ENCODE measurements at places on chromosomes 13 and 19.

DNA sequence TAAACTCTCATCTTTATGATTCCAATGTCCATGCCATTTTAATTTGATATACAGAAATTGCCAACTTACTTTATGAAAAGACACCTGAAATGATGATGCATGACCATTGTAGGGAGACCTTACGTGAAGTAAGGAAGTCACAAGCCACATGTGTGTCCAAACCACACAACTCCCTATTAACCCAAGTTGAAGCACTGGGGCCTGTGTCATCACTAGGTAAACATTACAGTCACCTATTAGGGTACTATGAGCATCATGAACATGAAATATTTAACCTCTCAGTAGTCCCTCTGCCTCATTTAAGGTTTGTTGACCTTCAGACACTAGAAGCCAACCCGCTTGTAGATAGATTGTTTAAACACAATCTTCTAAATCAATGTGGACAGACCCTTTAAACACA lies 576.9 kb downstream of the IRS2 start:
- peak; percentile 71 for DNase-seq

DNA sequence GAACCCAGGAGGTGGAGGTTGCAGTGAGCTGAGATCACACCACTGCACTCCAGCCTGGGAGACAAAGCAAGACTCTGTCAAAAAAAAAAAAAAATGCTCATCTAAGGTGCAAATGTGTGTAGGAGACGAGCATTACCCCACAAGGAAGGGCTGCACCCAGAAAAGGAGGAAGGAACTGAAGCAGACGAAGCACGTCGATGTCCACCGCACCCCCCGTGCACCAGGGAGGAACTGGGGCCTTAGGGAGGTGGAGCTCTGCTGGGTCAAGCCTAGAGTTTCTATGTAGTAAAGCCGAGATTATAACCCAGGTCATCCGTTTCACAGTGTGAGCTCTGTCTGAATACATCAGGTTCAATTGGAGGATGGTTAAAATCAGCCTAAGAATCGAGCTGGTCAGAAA lies 1.1 kb downstream of the VSTM1 start:
- DNase-seq: no peak

GRCh38 chr13:94272038-94272437 lies 207.4 kb downstream of the DCT start:
- no peak for DNase-seq

GRCh38 chr19:18414504-18415177 lies 4.6 kb upstream of the SSBP4 start:
- no peak for DNase-seq

DNA sequence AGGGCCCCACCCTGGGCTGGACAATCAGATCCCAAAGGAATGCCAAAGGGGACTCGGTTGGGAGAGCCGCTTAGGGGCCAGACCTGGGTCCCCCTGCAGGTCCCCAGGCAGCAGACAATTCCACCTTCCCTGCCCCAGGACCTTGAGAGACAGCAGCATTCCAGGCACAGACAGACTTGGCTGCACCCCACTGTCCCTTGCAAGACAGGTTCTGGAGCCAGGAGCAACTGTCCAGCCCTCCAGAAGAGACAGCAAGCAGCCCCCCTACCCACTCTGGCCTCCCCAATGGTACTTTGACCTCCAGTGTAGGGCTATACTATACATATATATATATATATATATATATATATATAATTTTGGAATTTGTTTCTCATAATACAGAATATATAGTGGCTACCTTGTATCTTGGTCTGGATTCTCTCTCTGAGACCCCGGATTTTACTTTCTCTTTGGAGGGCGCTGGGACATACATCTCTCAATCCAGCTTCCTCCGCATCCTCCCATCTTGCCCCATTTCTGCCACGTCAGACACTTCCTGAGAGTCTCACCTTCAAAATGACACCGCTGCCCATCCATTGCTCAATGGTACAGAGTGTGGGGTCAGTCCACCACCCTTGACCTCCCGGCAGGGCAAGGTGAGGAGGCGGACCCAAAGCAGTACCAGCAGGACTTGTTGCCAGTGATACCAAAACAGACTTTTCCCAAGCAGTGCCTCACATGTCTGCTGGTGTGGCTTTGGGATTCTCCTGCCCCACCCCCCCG lies 12.7 kb downstream of the SMIM24 start:
- DNase-seq: no peak

- no peak for DNase-seq
Observed at GRCh38 chr19:18558202-18558555, 509 bp downstream of the KXD1 start.

DNA sequence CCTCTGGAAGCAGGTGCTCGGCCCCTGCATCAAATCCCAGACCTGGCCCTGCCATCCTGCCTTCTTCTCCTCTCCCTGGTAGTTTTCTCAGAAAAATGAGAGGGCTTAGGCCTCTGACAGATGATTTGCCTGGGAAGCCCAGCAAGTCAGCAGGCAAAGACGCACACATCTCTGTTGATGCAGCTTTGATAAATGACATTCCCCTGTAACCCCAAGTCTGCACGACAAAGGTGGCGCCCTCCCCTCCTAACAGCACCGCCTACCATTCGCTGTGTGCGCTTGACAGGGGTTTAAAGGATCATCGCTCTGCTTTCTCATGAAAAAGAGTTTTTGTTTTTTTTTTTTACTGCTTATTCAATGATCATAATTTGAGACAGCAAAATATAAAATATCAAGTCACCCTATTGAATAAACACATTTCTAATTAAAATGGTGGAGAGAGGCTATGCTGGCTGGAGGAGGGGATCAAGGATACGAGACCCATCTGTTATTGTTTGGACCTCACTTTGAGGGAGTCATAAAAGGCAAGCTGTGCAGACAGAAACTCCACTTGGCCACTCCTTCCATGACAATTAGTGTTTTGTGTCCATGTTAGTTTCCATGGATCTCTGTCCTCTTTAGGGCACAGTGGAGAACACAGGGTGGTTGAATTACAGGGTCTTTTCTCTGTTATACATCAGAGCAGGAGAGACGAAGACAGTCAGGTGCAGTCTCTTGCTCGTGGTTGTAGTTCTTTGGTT lies 126.1 kb downstream of the FGF9 start:
- no peak for DNase-seq

All from NCI-H1930 (cell line).